ENCODE measurements at places on chromosomes 1 and 21.

DNA sequence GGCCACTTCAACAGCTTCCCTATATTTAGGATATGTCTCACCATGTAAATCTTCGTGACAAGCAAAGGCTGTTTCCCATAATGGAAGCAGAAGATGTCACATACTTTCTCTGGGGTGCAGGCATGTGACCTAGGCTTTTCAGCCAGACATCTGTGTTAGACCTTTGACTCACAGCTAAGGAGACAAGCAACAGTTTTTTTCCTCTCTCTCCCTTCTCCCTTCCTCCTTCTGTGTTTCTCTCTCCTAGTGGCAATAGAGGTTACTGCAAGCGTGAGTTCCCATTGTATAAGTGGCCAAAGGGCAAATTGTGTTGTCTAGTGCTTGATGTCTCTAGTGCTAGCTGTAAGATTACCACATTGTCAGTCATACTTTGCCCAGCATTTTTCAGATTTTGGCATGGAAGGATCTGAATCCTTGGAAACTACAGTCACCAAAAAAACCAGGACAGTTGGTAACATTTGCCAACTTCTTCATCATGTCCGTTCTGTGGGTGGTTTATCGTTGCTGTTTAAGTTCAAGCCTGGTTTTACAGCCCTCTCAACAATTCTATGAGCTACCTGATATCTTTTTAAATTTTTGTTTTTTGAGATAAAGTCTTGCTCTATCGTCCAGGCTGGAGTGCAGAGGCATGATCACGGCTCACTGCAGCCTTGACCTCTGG is 44.4 kb upstream of the RABGAP1L start:
- DNase-seq: no peak

GRCh38 chr1:37305841-37306240 is 168.5 kb upstream of the ZC3H12A start:
- DNase-seq: no peak

- DNase-seq: no peak
Observed at GRCh38 chr21:41166884-41167283, 1.1 kb upstream of the BACE2 start.

DNA sequence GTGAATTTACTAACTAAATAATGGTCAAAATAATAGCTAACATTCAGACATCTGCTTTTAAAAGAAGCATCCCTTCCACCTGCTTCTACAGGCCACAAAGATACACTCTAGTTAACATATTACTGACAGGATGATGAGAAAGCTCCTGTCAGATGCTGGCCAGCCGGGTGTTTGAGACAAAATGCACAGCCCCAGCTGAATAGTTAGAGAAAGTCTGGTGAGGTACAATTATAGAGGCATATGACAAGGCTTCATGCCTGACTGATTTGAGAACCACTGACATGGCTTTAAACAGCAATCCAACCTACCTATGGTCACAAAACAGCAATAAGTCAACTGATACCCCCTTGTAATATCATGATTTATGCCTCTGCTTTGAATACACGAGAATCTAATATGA is 137.0 kb downstream of the DENND1B start:
- DNase-seq: no peak

Data from AG09309 (cell line).